Fibroblast of lung (primary cell): ENCODE measurements at places on chromosomes 2 and 18. TPM values are rescaled to one million over a fixed set of nuclear protein-coding genes. Genes with fewer than 3 reads are reported as not detected.

DNA sequence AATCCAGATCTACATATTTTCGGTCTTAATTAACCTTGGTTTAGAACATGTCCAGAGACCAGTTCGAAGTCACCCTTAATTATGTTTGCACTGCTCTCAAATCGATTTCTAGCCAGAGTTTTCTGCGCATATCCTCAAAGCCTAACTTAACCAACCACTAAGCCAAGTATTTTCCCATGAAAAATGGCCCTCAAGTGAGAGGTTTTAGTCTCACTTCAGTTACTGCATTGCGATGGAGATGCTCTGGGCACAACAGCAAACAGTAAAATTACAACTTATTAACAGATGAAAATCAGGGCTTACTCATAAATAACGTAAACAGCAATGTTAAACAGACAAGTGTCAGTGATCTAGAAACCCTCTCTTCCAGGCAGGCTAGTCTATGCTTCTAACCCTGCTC is 4.5 kb downstream of the RTN4 start:
- no peak for DNase-seq

GRCh38 chr18:63237881-63238692 is 81.5 kb downstream of the BCL2 start:
- peak; percentile 96 for DNase-seq

Gene ITGB6
- 0.01 TPM in 2 replicates for polyA plus RNA-seq

DNA sequence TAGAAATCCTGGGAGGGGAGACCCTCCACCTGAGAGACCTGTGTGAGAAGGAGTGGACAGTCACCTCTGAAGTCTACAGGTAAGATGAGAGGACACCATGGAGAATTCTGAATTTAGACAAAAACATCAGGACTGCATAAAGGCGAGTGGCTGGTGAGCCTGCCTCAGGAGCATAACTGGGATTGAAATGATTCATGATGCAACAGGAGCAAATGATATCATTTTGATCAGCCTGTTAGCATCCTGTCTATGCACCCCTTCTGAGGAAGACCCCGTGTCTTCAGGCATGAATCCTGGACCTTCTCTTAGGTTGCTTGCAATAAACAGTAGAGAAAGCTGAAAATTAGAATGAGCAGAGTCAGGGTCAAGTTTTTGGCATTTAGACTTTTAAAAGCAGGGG is 245.8 kb downstream of the ETAA1 start:
- DNase-seq, result no peak

GRCh38 chr2:22719396-22719795 is 665.6 kb upstream of the KLHL29 start:
- DNase-seq, result no peak
